GM13976 (cell line): ENCODE measurements at places on chromosomes 2 and 18.

DNA sequence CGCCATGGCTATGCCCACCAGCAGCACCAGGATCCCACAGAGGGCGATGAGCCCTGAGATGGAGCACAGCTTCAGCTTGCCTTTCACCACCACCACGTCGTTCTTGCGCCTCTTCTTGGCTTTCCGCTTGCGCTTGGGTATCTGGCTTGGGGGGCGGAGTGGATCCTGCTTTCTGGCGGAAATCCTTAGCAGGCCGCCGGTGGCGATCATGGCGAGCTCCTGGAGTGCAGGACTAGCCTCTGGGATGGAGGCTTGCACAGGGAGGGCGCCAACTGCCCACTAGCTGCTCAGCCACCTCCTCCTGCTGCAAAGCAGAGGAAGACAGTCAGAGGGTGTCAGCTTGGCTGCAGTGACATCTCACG lies 3.5 kb downstream of the TMEM200C start:
- DNase-seq, result peak; percentile 15

DNA sequence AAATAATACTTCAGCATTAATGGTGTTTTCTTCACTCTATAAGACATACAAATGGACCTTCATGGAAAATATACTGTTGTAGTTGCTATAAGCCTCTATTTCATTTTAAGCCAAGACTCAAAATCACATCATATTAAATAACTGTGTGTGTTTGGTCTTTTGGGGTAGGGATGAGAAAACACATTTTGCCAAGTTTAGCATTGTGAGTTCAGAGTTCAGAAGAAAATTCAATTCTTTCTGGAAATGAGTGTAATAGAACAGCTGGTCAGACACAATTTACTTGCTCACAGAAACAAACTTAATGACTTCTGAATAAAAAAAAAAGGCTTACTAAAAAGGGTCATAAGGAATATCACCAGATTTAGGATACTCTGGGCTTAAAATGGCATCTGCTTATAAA lies 149.5 kb downstream of the LRRTM4 start:
- DNase-seq, result no peak

- no peak for DNase-seq
These were observed 11.6 kb upstream of the GREB1L start for GRCh38 chr18:21230436-21230835.

GRCh38 chr2:47607680-47608061 lies 175.3 kb upstream of the MSH6 start:
- peak; percentile 8 for DNase-seq

- no peak for DNase-seq
These were observed 248.8 kb downstream of the AGPS start for GRCh38 chr2:177641331-177641730.

GRCh38 chr2:45070113-45070652 lies 60.9 kb upstream of the SIX2 start:
- no peak for DNase-seq

- no peak for DNase-seq
These were observed 2.1 kb downstream of the TMEM247 start for GRCh38 chr2:46481198-46482193.

DNA sequence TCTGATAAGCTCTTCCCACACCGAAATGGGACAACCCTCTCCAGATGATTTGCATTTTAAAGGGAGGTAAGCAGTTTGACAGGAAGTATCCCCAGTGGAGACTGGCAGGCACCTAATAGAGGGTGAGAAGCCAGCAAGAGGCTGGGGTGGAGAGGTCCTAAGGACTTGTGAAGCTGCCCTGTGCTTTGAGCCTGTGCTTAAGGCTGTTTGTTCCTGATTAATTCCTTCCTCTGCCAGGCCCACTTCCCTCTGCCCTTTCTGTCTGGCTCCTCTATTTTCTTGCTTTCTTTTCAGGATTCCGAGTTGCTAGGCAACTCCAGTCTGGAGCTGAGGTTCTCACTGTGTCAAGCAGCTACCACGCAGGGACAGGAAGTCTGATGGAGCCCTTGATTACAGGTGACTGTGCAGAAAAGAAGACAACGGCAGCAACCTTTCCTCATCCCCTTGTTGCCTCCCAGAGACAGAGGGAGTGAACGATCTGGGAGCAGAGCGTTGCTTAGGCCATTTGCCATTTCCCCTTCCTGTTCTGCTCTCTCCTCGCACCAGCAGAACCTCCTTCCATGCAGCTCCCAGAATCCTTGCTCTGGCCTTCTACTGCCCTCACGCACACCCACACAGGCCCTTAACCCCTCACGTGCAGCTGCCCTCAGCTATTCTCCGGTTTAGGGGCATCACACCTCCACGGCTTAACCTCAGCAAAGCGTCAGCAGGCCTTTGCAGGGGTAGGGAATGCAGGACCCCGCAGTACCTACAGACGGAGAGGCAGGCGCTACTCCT lies 103.6 kb upstream of the CELF4 start:
- DNase-seq, result no peak

DNA sequence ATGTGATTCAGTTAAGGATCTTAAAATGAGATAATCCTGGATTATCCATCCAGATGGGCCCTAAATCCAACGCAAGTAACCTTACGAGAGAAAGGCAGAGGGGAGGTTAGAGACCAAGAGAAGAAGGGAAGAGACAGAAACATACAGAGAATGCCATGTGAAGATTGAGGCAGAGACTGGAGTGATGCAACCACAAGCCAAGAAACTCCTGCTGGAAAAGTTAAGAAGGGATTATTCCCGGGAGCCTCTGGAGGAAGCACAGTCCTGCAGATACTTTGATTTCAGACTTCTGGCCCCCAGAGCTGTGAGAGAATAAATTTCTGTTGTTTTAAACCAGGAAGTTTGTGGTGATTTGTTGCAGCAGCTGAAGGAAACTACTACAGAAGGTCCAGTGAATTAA lies 992.7 kb downstream of the BCL11A start:
- DNase-seq, result no peak

DNA sequence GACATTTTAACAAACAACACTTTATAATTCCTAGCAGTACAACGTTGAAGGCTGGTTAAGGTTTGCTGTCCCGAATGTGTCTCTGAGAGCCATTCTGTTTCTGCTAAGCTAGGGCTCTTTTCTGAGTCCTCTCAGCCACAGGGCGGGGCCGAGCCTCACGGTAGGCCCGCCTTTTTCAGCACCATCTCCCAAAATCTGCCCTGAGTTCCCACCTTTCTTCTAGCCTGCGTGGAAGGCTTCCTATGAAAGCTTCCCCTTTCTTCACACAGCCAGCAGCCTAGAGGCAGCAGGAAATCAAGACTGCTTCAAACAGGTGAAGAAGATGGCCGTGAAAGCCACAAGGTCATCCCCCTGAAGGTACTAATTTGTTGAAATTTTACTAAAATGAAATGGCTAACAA lies 255.5 kb downstream of the CDH2 start:
- DNase-seq, result no peak

DNA sequence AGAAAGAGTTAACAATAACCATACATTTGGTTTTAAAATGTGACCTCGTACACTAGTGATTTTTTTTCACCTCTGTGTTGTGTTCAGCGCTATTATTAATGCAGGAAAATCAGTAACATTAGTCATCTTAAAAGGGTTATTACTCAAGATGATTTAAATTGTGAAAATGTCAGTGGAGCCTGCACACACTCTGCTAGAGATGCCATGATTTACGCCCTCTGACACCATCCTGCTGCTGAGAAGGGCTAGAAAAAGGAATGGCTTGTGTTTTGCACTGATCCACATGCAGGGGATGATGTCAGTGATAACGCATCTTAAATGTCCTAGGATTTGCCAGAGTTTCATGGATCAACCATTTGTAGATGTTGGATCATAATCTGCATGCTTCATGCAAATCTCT lies 121.3 kb upstream of the BOD1L2 start:
- no peak for DNase-seq

DNA sequence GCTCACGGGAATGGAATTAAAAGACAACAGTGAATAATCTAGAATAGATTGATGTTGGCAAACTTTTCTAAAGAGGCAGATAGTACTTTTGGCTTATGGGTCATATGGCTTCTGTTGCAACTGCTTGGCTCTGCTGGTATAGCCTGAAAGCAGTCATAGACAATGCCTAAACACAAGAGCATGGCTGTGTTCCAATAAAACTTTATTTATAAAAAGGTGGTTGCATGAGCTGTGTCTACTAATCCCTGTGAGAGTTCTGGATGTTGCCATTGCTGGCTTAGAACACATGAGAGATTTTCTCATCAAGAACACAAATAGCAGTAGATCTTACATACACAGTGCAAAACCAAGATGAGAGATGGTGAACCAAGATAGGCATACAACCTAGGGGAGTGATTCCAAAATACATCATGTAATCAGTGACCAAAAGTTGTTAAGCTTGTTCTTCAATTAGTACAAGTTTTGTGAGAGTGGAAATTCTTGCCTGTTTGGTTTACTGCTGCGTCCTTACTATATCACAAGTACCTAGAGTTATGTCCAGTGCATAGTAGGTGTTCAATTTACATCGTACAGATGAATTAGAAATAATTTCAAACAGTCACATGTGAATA lies 380.0 kb downstream of the METTL4 start:
- no peak for DNase-seq

DNA sequence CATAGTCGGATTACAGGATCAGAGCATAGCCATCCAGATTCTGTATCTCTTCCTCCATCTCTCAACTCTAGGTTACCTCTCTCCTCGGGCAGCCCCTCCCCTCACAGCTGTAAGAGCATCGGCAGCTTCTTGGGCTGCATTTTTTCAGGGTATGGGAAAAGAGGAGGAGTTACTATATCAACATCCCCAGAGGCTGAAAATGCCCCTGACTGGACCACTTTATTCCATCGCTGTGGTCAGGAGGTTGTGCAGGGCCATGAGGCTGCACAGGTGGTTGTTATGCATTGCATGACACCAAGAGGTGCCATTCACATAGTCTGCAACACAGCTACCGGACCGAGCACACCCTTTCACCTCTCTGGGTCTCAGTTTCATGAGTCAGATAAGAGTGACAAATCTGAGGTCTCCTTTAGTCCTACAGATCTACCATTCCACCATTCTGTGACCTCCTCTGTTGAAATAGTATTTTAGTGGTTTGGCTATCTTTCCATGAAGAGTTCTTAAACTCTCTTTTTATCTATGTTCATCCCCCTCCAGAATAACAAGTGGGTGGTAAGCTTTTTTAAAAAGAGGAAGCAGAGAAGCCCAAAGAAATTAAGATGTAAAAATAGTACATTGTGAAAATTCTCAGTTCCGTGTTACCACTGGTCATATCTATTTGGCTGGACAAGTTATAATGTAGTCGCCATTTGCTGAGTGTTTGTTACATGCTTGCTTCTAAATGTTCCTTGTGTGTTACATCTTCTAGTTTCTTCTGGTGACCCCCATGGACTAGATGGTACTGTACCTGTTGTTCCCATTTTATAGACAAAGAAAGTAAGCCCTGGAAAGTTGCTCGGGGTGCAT lies 56.6 kb upstream of the SLC1A4 start:
- peak; percentile 64 for DNase-seq

DNA sequence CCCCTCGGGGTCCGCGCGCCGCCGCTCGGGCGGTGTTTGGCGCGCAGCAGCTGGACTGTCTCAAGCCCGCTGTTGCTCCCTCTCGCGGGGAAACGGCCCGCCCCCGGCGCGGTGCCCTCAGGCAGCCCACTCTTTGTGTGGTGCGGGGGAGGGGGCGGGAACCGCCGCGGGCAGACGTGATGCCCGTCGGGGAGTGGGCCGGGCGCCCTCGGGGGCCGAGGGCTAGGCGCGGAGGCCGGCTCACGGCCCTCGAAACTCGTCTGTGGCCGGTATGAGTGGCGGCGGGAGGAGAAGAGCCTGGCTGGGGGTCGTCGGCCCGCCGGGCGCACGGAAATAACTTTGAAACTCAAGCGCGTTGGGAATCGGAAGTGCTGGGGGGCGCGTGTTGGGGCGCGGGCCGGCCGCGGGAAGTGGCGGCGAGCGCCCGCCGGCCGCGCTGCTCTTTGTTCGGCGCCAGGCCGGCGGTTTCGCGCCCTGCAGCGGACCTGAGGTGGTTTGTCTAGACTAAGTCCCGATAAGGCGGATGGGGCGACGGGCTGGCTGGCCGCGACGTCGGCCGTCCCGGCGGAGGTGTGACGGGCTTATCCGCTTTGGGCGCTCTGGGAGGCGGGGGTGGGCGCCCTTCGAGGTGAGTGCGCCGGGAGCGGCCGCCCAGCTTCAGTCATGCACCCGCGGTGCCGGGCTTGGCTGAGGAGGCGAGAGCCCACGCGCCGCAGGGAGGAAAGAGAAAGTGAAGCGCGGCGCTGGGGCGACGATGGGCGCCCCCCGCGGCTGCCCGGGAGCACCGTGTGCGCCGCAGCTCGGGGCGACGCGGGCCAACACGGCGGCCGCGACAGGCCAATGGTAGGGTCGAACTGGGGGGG lies 679 bp downstream of the PTMA start:
- peak; percentile 34 for DNase-seq

DNA sequence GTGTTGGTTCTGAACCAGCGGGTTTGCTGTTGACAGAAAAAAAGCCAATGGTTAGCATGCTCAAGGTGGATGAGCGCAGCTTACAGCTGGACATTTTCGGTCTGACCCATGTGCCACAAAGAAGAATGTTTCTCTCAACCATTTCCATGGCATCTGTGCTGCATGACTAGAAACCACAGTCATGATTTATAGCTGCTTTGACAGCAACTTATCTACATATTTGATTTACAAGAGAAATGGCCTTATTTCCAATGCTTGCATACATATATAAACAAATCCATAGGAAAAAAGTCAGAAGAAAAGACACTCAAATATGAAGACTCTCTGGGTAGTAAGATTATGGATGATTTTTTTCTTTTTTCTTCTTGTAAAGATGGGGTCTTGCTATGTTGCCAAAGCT lies 98.2 kb downstream of the DYNC1I2 start:
- no peak for DNase-seq

GRCh38 chr18:47036298-47036874 lies 965 bp upstream of the ELOA2 start:
- peak; percentile 50 for DNase-seq

DNA sequence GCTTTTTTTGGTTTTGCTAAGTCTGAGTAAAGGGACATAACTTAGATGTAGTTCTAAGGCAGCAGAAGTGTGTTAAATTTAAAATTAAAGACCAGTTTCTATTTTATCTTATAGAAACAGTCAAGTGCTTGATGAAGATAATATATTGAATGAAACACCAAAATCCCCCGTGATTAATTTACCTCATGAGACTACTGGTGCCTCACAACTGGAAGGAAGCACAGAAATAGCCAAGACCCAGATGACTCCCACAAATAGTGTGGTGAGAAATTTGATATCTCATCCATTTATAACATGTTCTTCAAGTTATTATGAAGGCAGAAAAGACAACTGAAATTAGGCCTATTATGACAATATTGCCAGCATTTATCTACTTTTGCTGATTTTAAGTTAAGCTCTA lies 45.6 kb downstream of the APLF start:
- DNase-seq, result no peak

DNA sequence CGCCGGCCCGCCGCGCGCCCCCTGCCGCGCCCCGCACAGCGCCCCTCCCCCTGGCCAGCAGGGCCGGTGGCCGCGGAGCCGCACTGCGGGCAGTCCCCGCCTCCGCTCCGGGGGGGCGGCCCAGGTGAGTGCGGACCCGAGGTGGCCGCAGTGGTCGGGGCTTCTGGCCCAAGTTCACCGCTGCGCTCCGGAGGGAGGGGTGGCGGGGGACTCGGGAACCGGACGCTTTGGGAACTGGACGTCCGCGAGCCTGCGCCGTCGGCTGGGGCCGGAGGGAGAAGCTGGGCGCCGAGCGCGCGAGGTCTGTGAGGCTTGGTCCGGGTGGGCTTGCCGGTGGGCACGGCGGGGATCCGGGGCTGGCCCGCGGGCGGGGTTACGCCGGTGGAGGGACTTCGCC lies 591 bp upstream of the LDLRAD4 start:
- peak; percentile 52 for DNase-seq

- no peak for DNase-seq
These were observed 182.2 kb downstream of the PPP1R1C start for GRCh38 chr2:182167882-182168281.
